Stomach (tissue), 19 donors: ENCODE measurements at places on chromosomes 6 and 20.
A peak's percentile ranks its signal among the peaks of the same experiment; 100 is the strongest.

GRCh38 chr20:35715652-35716051, 16.4 kb downstream of the ROMO1 start:
- DNase-seq = no peak

- DNase-seq = no peak
Observed at GRCh38 chr20:50526403-50526989, 16.3 kb downstream of the PTPN1 start.

- no peak for DNase-seq
Observed at GRCh38 chr6:40442591-40442990, 144.6 kb downstream of the LRFN2 start.

DNA sequence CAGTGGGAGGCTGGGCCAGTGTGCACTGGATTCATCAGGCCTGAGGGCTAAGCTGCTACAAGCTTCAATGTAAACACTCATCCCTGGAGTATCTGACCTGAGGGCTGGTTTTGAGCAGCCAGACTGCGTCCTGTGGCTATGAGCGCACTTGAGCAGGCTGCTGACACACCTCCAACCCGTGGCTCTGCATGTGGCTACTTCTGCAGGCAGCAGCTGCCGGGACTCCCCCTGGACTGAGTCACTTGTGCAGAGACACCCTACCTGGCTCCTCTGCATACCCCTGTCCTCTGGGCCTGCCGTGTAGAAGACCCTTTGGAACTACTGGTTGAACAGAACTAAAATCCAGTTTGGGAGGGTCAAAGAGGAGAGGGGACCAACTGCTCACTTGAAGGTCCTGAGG, 172.0 kb downstream of the SCP2D1 start:
- no peak for DNase-seq

DNA sequence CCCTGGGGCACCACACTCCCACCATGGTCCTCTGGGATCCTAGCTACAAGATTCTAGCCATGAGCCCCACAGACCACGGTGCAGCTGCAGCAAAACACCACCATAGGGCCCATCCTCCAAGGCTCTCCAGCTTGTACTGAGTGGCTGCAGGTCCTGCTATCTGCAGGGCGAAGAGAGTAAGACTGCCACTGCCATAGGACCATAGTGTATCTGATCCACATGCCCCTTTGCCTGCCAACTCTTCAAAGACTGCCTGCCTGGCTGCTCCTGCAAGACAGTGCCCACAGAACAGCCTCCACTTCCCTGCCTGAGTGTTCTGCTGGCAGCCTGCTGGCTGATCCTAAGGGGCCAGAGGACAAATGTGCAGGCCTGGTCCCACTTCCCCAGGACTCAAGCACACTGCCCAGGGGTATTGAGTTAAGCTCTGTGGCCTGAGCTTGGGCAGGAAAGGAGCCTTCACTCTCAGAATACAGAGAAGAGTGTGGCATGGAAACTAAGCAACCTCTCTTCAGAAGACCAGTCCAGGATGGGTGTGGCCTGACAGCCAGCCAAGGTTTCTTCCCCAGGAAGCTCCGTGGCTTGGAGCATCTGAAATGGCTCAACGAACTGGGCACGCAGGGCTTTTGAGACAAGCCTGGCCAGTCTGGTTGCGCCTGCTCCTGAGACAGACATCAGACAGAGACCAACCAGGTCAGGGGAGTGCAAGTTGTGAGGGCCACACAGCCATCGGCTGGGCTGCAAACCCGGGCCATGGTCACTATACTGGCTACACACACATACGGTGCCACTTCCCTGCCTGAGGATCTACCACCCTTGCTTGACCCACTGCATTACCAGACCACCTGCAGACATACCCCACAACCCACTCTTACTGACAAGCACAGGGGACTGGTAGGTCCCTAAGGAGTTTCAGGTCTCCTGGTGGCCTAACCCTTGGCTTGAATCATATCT, 54.5 kb downstream of the RNGTT start:
- DNase-seq = no peak

DNA sequence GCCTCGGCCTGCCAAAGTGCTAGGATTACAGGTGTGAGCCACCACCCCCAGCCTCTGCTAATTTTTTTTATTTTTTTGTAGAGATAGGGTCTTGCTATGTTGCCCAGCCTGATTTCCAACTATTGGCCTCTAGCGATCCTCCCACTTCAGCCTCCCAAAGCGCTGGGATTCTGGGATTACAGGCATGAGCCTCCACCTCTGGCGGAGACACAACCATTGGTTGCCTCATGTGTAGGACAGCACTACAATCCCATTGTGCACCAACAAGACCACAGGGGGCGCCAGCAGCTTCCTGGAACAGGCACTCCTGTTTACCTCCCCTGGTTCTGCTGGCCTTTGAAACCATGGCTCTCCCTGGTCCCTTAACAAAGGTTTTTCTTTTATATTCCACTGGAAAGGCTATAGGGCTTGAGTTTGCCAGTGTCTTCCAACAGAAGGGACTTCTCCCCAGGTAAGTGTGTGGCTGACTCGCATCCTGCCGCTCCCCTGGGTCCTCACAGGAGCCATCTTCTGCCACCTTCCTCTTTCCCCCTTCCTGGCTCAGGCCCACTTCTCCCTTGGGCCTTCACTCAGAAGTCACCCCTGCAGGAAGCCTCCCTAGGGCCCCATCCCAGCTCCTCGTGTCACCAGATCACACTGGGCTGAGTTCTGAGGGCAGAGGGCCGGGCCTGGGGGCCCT, 39.2 kb upstream of the TLDC2 start:
- peak; percentile 62 for DNase-seq

DNA sequence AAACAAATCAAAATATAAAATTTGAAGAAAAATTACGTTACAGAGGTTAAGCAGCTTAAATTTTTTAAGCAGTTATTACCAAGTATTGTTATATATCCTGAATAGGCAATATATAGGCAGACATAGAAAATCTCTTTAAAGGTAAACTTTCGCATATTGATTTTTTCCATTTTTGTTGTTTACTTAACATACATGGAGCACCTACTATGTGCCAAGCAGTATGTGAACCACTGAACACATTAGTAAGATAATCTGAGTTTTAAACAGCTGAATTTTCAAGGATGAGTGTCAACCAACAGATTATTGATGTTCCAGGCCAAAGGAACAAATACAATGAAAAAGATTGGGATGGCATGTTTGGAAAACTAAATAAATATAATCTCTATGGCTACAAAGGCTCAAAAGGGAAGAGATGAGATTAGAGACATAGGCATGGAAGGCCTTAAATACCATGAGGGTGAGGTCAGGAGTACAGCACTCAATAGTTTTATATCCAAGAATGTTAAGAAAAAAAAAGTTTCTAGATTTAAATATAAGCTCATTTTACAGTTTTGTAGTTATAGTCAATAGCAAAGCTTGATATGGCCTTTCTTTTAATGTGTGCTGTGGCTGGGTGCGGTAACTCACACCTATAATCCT, 277.5 kb downstream of the PTPRK start:
- no peak for DNase-seq

DNA sequence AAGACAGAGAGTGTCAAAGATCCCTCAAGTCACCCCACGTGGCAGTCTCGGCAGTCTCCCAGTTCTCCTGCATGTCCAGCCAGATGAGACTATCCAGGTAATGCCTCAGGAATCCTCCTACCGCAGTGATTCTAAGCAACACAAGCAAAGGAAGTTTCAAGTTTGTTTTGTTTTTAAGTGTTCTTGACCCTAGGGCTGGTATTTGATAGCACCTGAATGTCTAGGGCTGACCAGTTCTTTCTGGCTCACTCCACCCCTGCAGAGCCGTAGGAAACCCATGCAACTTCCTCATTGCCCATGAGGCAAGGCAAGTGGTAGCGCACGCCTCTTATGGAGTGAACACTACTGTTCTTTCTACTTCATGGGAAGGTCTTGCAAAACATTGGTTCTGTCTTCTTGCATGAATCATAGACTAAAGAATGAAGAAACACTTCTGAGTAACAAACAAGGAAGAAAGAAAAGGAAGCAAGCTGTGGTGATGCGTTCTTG, 24.8 kb upstream of the FOXQ1 start:
- peak; percentile 43 for DNase-seq

DNA sequence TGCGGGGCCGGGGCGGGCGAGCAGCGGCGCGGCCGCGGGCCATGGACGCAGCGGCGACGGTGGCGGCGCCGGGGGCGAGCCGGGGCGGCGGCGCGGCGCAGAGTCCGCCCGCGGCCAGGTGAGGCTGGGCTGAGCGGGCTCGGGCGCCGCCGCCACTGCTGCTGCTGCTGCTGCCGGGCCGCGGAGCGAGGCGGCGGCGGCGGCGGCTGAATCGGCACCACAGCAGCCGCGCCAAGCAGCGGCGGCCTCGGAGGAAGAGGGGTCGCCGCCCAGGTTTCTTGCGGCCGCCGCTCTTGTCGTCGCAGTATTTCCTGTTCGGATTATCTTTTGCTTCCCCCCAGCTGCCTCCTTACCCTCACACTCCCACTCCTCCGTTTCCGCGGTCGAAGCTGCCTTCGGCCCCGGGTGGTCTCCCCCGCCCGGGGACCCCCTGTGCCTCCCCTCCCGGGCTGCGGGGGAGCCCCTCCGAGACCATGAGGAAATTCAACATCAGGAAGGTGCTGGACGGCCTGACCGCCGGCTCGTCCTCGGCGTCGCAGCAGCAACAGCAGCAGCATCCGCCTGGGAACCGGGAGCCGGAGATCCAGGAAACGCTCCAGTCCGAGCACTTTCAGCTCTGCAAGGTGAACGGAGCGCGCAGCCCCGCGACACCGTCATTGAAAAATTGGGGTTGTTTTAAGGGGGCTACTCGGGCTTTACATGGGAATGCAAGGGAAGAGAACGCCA, at the start of gene STXBP5:
Gene STXBP5 (plus strand): TSS at position 358 of the 726 bp plus-strand sequence. CDS start 116 bp downstream, at position 474.
- peak; percentile 85 for DNase-seq

DNA sequence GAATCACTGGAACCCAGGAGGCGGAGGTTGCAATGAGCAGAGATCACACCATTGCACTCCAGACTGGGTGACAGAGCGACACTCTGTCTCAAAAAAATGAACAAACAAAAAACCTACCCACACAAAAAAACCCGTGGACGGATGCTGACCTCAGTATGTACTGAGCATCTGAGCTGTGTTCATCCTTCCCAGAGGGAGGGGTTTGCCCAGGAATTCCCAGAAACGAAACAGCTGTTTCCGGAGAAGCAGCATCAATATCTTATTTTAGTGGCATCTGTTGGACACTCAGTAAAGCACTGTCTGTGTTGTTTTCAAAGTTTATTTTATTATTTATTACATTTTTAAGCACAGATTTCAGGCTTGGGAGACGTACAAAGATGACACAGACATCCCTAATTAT, 18.7 kb downstream of the NANP start:
- peak; percentile 32 for DNase-seq

DNA sequence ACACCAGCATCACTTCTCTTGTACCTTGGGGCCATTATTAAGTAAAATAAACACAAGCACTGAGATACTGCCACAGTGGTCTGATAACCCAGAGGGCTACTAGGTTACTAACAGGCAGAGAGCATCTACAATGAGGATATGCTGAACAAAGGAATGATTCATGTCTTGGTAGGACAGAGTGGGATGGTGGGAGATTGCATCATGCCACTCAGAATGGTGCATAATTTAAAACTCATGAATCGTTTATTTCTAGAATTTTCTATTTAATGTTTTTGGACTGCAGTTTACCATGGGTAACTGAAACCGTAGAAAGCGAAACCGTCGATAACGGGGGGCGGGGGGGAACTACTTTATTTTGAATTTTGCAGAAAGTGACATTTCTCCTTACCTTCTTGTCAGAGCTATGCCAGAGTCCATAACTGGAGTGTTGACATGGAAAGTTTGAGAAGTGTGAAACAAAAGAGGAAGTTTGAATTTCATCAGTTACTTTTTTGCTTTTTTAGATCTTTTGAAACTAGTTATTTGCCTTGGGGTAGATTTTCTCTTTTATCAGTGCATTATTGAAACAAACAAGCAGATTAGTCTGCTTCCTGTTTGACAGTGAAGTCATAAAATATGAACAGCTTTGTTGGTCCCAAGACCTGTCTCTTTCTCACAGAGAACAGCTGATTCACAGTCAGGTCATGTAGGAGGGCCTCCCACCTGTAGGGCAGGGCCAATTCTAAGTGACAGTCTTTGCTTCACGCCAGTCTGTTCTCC, 124.9 kb downstream of the KLHL32 start:
- no peak for DNase-seq

GRCh38 chr6:100296810-100297544, 167.7 kb downstream of the SIM1 start:
- DNase-seq = no peak

DNA sequence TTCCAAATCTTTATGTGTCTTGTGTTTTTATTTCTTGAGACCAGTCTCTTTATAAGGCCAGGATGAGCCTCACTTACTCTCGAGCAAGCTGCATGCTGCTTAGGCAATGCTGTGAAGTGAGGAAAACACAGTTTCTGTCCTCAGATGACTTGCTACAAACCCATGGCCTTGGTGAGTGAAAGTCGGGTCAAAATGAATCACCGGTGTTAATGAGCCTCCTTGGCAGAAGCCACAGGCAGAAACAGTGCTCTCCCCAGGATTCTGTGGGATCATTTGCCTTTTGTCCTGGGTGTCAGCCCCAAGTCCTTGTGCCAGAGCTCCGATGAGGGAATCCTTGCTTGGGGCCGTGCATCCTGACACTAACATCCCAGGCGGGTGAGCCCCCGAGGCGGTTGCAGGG, 482.5 kb downstream of the QKI start:
- no peak for DNase-seq

DNA sequence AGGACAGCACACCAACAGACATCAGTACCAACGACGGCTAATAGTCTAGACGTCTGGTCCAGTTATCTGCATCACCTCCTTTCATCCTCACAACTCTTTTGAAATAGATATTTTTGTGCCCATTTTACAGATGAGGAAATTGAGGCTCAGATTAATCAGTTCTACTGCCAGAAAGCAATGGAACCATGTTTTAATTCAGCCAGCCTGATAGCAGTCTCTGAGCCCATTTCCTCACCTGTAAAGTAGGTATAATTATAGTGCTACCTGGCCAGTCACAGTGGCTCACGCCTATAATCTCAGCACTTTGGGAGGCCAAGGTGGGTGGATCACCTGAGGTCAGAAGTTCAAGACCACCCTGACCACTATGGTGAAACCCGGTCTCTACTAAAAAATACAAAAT, 9.8 kb upstream of the BMP7 start:
- no peak for DNase-seq

GRCh38 chr6:142374091-142374770, 72.4 kb downstream of the ADGRG6 start:
- DNase-seq = no peak

GRCh38 chr6:139508023-139508422, 133.6 kb upstream of the CITED2 start:
- DNase-seq = no peak

DNA sequence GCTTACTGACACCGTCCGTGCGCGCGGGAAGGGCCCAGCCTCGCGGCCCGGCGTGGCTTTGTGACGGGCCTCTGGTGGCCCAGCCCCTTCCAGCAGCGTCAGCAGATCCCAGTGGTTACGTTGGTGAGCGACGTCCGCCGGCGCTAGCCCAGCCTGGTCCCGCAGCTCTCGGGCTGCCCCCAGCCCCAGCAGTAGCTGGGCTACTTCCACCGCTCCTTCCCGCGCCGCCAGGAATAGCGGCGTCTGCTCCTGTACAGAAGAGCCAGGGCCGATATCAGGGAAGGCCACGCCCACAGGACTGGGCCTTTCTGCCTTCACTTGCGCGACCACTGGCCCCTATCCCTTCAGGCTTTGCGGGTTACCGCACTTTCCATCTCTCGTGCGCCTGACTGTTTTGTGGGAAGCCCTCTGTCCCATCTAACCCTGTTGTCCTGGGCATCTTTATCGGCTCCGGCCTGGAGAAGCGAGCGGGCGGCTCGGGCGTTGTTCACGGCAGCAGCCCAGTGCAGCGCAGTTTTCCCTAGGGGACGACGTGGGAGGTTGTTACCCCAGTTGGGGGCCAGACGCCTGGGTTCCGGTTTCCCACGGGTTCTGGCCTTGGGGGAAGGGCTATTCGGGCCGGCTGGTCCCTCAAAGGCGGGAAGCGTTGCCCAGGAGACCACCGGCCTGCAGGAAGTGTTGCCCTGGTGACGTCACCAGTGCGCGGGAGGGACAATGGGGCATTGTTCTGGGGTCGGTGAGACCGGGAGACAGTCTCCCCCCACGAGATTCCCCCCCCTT, 3.6 kb upstream of the GPSM3 start:
- peak; percentile 98 for DNase-seq
